Caki2 (cell line): ENCODE measurements at places on chromosomes 5 and 9.

DNA sequence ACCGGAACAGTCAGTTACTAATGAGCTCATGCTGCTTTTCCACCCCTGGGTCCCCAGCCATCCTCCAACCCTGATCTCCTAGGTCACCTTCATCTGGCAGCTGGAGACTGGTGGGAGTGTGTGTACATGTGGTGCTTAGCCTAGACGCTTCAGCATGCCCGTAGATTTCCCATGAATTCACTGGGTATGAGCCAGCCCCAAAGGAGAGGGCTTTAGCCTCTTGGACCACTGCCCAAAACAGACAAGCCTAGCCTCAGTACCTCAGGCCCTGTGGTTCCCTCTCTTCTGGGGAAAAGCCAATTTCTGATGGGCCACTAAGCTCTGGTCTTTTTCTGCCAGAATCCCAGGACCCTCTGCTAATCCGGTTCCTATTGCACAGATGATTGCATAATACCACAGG lies 48.0 kb upstream of the ASTN2 start:
- DNase-seq, result no peak

DNA sequence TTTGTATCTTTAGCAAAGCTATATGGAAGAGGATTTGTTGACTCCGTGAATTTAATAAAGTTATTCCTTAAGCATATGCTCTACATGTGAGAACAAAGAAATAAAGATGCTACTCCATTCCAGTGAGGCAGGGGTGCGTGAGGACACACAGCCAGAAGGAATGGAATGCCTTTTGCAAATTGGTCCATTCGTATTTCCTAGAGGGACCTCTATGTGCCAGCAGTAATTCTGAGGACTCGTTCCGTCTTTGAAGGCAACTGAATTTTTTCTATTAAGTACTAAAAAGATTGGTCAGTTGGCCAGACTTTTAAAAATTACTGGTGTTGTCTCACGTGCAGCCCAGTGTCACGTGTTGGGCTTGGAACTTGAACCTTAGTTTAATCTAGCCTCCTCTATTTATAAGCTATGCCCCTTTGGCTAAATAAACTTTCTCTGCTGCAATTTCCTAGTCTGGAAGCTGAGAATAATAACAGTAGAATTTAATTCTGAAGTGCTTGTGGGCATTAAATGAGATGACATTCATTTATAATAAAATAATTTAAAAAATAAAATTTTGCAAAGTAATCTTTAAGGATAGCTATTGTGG lies 13.9 kb downstream of the RAI14 start:
- no peak for DNase-seq

DNA sequence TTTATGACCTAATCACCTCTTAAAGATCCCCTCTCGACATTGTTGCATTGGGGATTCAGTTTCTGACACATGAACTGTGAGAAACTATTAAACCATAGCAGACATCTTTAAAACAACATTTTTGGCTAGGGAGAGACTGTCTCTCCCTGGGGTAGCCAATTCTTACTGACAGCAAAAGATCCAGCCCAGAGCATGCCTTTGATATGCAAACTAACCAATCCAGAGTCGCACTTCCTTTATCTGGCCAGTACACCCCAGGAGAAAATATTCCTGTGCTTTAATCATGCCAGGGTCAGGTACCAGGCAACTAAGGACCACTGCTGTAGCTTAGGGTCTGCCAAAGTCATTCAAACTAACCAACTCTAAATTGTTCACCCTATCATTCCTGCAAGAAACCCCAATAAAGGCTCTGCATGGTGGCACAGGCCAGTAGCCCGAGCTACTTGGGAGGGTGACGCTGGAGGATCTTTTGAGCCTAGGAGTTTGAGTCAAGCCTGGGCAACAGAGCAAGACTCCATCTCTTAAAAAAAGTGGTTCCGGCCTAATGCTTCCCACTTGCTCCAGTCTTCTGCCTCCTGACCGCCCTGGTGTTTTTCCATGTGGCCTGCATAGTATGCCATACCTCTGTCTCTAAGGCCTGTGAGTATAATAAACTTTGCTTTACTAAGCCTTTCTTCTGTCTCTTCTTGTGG lies 62.3 kb upstream of the DAPK1 start:
- DNase-seq, result no peak

- DNase-seq, result no peak
Measured at GRCh38 chr5:123520677-123521247, 8.8 kb downstream of the CSNK1G3 start.

DNA sequence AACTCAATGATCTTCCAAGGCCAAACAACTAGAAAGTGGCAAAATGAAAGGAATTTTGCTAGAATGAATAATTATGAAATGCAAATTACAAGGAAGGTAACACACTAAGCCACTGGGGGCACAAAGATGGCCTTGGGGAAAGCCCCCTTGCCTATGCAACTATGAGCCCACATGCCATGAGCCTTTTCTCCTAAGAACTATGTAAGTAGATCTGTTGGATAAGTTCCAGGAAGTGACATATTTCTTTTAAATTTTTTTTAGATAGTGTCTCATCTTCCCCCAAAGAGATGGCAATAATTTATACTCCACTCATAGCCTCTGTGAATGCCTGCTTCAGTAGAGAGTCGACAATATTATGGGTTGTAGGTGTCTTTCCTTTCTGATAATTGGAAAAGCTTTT lies 257.8 kb downstream of the AUH start:
- no peak for DNase-seq

GRCh38 chr9:133054966-133055365 lies 6.8 kb upstream of the CEL start:
- DNase-seq, result no peak

DNA sequence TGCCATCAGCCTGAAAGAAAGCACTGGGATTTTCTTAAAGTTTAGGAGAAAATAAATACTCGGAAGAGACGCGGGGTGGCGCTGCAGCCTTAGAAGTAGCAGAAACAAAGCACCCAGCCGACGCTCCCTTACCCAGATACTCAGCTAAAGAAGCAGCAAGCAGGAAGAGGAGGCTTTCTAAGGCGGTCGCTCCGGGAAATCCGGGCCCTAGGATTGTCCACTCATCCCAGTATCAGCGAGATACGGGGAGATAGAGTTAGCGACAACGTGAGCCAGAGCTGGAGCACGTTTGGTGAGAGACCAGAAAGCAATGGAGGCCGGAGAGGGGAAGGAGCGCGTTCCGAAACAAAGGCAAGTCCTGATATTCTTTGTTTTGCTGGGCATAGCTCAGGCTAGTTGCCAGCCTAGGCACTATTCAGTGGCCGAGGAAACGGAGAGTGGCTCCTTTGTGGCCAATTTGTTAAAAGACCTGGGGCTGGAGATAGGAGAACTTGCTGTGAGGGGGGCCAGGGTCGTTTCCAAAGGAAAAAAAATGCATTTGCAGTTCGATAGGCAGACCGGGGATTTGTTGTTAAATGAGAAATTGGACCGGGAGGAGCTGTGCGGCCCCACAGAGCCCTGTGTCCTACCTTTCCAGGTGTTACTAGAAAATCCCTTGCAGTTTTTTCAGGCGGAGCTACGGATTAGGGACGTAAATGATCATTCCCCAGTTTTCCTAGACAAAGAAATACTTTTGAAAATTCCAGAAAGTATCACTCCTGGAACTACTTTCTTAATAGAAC lies at the start of gene PCDHB2:
PCDHB2 (plus strand) TSS at position 135 of the 782 bp plus-strand sequence; CDS start at position 311, 176 bp downstream.
- DNase-seq, result no peak

- DNase-seq, result no peak
Measured at GRCh38 chr5:120567921-120568320, 103.8 kb downstream of the PRR16 start.

- no peak for DNase-seq
Measured at GRCh38 chr9:95411054-95411892, 93.8 kb upstream of the FANCC start.

DNA sequence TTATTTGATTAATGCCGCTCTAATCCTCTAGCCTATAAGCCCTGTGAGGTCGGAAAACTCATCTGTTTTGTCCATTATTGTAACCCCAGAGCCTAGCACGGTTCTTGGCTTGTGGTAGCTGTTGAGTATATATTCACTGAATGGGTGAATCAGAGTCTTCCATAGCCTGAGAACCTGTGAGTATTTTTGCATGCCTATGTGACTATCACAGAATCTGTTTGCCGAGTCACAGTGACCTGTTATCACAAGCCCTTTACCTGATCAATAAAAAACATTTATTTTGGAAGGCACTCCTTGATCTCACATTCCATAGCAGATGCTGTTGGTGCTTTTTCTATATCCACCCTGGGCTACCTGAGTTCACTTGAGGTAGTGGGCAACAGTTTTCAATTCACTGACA lies 125.0 kb upstream of the STC2 start:
- DNase-seq, result peak; percentile 59

GRCh38 chr5:81749192-81749560 lies 1.7 kb downstream of the SSBP2 start:
- DNase-seq, result no peak

GRCh38 chr5:74810915-74811314 lies 43.9 kb downstream of the NSA2 start:
- DNase-seq, result no peak

GRCh38 chr5:83440826-83441225 lies 30.7 kb upstream of the VCAN start:
- no peak for DNase-seq

- DNase-seq, result no peak
Measured at GRCh38 chr5:122985954-122986721, 50.4 kb downstream of the PPIC start.

- no peak for DNase-seq
Measured at GRCh38 chr9:133742251-133742650, 4.1 kb upstream of the SARDH start.

DNA sequence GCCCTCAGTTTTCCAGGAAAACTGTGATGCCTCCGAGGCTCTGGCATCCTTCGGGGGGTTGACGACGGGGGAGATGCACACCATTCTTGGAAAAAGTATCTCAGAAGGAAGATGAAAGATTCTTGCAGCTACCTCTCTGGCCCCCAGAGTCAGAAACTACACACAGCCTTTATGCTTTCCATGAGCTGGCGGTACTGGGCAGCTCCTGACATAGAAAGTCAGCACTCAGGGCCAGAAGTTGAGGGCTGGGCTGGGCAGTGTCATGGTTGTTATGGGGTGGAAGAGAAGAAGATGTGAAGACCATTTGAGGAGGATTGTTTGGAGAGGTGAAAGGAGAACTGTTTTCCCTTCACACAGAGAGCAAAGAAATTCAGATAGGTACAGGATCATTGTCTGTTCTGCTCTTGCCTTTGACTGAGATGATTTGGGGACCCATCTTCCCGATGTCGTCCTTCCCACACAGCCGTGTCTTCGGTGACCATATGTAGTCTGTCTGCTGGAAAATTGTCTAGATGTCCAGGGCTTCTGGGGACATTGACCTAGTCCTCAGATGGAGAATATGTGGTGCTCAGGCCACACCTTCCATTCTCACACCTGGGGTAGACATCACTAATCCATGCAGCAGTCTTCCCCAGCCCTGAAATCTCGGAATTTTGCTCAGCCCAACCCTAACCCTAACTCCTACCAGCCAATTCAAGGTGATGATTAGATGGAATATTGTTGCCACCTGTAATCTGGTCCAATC lies 237.1 kb downstream of the CACNA1B start:
- no peak for DNase-seq

DNA sequence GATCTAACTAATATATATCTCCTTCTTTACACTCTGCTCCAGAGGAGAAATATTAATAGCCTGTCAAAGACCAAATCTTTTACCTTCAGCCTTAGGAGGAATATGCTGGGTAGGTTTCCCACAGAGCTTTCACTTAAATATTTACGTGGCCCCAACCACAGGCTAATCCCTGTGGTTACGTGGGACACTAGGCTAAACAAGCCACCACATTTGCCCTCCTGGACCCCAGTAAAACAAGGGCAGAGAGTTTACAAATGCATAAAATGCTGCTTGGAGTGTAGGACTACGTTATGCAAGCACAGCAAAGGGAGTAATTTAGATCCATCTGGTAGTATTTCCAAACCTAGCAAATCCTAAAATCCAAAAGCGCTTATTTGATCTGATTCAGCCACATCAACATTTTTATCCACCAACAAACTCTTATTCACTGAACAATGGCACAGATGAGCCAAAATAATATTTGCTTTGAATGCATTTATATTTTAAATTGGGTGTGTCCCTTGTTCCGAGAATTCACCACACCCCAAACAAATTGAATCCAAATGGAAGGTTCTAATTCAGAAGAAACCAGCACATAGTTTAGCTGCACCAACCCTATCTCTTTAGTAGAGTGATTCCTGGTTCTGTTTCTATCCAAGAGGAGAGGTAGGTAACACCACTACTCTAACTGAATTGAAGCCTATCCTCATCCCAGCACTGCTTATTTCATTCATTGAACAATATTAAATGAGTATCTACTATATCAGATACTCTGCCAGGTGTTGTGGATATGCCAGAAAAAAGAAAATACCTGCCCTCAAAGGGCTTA lies 179.0 kb downstream of the TSSK1B start:
- DNase-seq, result no peak

GRCh38 chr9:16499892-16500291 lies 370.6 kb downstream of the BNC2 start:
- no peak for DNase-seq

DNA sequence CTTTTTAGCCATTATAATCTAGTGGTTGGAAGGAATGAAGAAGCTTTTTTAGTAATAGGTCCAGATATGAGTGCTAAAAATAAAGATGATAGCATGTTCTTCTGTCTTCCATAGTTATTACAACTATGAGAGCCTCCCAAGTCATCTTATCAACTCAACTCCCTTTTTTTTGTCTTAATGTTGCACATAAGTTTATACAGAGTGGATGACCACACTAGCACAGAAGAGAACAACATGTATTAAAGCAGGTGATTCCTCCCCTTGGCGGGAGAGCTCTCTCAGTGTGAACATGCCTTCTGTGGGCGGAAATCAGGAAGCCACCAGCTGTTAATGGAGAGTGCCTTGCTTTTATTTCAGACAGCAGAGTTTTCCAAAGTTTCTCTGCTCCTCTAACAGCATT lies 40.1 kb upstream of the STX17 start:
- no peak for DNase-seq

DNA sequence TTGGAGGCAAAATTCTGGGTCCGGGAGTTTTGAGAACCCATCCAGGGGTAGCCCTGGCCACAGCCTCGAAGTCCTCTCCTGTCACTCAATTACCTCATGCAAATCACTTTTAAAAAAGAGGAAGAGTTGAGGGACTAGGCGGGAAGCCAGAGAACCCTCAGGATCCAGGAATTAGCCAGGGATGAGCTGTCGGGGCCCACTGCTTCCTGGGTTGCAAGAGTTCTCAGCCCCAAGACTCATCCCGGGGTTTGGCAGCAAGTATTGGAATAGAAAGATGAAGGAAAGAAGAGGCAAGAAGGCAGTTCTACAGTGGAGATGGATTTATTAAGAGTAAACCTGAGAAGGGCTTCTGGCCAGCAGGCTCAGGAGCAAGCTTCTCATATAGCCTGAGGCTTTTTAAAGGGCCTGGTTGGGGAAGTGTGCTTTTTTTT lies 25.6 kb downstream of the C9orf50 start:
- no peak for DNase-seq

- no peak for DNase-seq
Measured at GRCh38 chr5:31133488-31133887, 60.0 kb upstream of the CDH6 start.

GRCh38 chr9:27771803-27772545 lies 198.7 kb upstream of the C9orf72 start:
- DNase-seq, result no peak

DNA sequence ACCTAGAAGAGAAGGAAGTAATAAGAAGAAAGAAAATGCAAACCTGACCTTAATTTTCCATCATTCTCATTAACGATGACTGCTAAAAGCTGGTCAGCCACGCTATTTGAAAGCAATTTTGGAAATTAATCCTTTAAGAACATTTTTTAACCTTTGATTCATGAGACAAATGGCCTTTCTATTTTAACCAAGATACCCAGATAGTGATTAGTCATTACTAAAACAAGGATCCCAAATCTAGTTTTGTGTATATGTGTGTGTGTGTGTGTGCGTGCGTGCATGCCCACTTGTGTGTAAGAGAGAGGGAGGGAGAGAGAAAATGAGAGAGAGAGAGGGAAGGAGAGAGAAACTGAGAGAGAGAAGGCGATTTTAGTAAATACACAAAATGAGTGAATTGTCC lies 329.5 kb downstream of the DEPDC1B start:
- no peak for DNase-seq
